ENCODE measurements at places on chromosomes 1 and 21. TPM values are rescaled to one million over a fixed set of nuclear protein-coding genes. Genes with fewer than 3 reads are reported as not detected.

The TBX19 gene
- 0.50 TPM for total RNA-seq

The DIO1 gene
- not detected for total RNA-seq

GRCh38 chr1:233597489-233597901, 16.4 kb upstream of the KCNK1 start:
- no peak for DNase-seq

DNA sequence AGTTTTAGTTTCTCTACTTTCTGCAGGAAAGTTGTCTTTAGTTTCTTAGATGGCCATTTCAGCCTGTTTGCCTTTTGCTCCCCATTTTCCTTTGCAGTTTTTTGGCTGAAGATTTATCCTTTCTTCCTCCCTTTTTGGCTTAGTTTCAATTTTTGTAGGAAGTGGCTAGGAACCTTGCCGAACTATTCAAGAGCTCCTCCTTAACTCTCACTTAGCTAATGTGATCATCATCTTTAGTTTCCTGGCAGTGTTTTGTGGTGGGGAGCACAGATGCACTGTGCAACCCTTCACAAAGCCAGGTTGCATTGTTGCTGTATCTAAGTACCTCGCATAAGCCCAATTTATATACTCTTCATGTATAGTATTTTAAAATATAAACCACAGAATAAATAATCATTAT, 28.8 kb upstream of the CCDC181 start:
- DNase-seq = no peak

DNA sequence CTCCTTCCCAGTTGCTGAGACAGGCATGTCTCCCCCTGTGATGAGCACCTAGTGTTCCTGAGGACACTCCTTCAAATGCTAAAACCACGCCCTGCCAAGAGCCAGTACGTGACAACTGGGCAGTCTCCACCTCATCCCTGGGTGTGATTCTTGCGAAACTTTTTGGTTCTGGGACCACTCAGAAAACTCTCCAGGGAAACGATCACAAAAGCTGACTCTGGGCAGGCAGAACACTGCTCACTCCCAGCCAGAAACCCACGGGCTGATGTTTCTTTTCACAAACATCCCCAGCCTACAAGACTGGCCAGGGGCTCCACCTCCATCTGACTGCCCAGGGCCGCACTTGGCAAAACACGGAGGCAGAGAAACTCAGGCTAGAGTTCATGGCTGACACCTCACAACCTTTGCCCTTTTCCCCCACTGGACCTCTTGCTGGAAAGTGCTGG, 24.4 kb downstream of the DHRS3 start:
- DNase-seq = no peak

GRCh38 chr1:241459186-241459802, 60.3 kb downstream of the FH start:
- DNase-seq = no peak
